ENCODE measurements at places on chromosomes 3 and 15.
A peak's percentile ranks its signal among the peaks of the same experiment; 100 is the strongest.

GRCh38 chr3:27900316-27900715, 178.2 kb upstream of the EOMES start:
- no peak overlapping the region for H3K4me3 ChIP-seq
- no peak for DNase-seq
- no peaks in the 10 kb centered on the region for H3K36me3 ChIP-seq
- H3K27ac ChIP-seq = no peak overlapping the region

GRCh38 chr15:70132571-70132970, 34.9 kb upstream of the TLE3 start:
- H3K36me3 ChIP-seq = no peaks in the 10 kb centered on the region
- no peak overlapping the region for H3K4me3 ChIP-seq
- no peaks in the 10 kb centered on the region for H3K4me1 ChIP-seq
- H3K27ac ChIP-seq = no peak overlapping the region
- DNase-seq = no peak
- H3K27me3 ChIP-seq = no peaks in the 10 kb centered on the region

DNA sequence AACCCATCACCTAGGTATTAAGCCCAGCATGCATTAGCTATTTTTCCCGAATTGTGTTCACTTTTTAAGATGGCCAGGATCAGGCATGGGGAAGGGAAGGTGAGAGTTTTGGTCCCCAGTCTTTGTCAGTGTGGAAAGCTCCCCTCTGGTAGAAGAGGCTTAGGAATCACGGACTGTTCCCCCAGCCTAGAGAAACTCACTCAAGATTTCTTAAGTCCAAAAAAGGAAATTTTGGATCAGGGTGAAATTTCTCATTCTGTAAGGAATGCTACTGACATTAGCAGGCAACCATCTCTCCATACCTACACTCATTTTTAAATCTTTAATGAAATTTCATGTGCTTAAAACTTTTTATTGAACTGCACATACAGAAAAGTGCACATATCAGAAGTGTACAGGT, 70.3 kb upstream of the GALNT15 start:
- no peaks in the 10 kb centered on the region for H3K4me1 ChIP-seq
- DNase-seq = no peak
- H3K27ac ChIP-seq = peak overlapping the region; percentile 57
- H3K4me3 ChIP-seq = no peak overlapping the region

GRCh38 chr3:122301063-122301462, 24.0 kb upstream of the CSTA start:
- no peaks in the 10 kb centered on the region for H3K36me3 ChIP-seq
- no peak overlapping the region for H3K4me3 ChIP-seq
- no peaks in the 10 kb centered on the region for H3K27me3 ChIP-seq
- no peak overlapping the region for H3K27ac ChIP-seq
- no peak for DNase-seq

DNA sequence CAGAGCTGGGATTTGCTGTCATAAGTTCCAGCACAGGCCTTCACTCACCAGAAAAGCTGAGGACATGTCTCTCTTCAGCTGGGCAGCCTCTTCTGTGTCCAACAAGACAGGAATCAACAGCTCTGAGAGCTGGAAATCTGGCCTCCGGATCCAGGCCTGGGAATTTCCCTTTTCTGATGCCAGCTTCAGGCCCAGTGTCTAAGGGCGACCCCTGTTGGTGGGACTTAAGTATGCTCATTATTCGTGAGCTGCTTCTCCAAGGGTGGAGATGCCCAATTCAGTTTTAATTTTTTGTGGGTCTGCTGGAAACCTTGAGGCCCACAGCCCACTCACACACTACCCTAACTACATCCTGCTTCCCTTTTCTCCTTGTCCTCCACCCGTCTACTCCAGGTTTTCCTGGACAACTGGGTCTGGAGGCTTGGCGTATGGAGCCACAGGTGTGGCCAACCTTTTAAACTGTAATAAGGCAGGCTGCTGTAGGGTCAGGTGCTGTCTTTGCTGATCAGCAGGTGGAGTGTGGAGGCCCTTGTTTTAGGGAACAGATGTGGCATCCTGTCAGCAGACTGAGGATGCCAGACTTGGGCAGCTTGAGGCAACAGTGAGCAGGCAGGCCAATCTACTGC, 2.6 kb upstream of the CEMIP start:
- no peak overlapping the region for H3K27ac ChIP-seq
- H3K36me3 ChIP-seq = no peaks in the 10 kb centered on the region
- H3K27me3 ChIP-seq = no peaks in the 10 kb centered on the region
- no peaks in the 10 kb centered on the region for H3K4me1 ChIP-seq
- DNase-seq = peak; percentile 72

DNA sequence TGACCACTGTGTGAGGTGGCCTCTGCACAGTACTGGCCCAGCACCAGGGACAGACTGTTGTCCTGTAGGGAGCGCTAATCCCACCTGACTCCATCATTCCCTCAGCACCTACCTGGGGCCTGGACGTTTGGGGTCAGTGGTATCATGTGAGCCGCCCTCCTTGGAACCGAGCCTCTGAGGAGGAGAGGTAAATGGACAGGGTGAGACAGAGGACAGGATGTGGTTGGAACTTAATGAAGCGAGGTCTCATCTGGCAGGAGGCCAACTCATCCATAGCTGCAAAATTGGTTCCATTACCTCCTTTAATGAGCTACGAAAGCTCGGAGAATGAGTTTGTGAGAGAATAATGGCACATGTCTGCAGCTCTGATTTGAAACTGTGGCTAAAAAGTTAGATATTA, 13.9 kb downstream of the MAPKAPK3 start:
- DNase-seq = no peak
- no peak overlapping the region for H3K4me3 ChIP-seq
- H3K36me3 ChIP-seq = no peaks in the 10 kb centered on the region
- no peaks in the 10 kb centered on the region for H3K27me3 ChIP-seq

DNA sequence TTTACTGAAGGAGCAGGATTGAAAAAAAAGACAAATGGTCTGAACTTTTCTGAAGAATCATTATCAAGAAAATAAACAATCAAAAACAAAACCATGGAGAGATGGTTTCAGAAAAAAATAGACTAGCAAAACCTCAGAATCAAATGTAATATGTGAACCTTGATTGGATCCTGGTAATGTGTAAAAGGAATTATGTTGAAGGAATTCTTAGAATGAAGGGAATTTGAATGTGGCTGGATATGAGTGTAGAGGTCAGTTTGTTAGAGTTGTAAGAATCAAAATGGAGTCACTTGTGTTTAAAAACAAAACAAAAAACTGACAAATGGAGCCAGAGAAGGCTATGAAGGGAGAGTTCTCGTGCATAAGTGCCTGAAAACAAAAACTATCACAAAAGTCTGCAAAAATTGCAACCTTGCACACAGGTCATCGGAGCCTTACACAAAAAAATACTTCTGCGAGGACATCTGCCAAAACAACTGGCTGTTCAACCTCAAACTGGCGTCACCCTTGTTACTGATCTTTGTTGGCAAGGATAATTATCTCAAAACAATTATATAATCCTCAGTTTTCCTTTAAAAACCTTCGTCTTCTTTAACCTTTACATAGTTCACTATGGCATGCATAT, 19.1 kb upstream of the ATP13A3 start:
- peak; percentile 51 for DNase-seq
- no peak overlapping the region for H3K27ac ChIP-seq
- H3K4me3 ChIP-seq = no peak overlapping the region

- H3K27me3 ChIP-seq = no peaks in the 10 kb centered on the region
- H3K4me3 ChIP-seq = no peak overlapping the region
- no peak for DNase-seq
- no peak overlapping the region for H3K27ac ChIP-seq
These were observed 514.7 kb upstream of the TGFBR2 start for GRCh38 chr3:30091686-30092085.

GRCh38 chr15:74873756-74874424, 725 bp upstream of the SCAMP2 start:
- H3K27me3 ChIP-seq = no peaks in the 10 kb centered on the region
- H3K4me3 ChIP-seq = peak overlapping the region; percentile 61
- H3K4me1 ChIP-seq = peaks cover 44% of the 10 kb centered on the region
- peak overlapping the region; percentile 93 for H3K27ac ChIP-seq
- DNase-seq = peak; percentile 60
- H3K36me3 ChIP-seq = no peaks in the 10 kb centered on the region
